ENCODE measurements at places on chromosomes 7 and 10. TPM values are rescaled to one million over a fixed set of nuclear protein-coding genes. Genes with fewer than 3 reads are reported as not detected.

The TRPV5 gene
- not detected for polyA plus RNA-seq

The LIPF gene
- polyA plus RNA-seq = not detected

The VSTM2A gene
- polyA plus RNA-seq = not detected

The PNLIPRP3 gene
- 0.46 TPM for polyA plus RNA-seq

The C7orf33 gene
- not detected for polyA plus RNA-seq

The LSM8 gene
- polyA plus RNA-seq = 34.4 TPM

The STEAP2 gene
- 3.4 TPM for polyA plus RNA-seq

The PPP1R3A gene
- polyA plus RNA-seq = not detected

The SLC26A3 gene
- 8.1 TPM for polyA plus RNA-seq

The MRPS17 gene
- 30.3 TPM for polyA plus RNA-seq

The CCL24 gene
- not detected for polyA plus RNA-seq

The ADAM22 gene
- 1.6 TPM for polyA plus RNA-seq

The LHPP gene
- 23.6 TPM for polyA plus RNA-seq

The GGCT gene
- 46.9 TPM for polyA plus RNA-seq

The ZNF727 gene
- not detected for polyA plus RNA-seq

The PPP1R17 gene
- not detected for polyA plus RNA-seq

The NRCAM gene
- 6.4 TPM for polyA plus RNA-seq

The BLNK gene
- 6.3 TPM for polyA plus RNA-seq

The KNDC1 gene
- polyA plus RNA-seq = 4.0 TPM

The GOLGA7B gene
- polyA plus RNA-seq = 0.15 TPM

The ASB10 gene
- not detected for polyA plus RNA-seq

The AGBL3 gene
- 3.4 TPM for polyA plus RNA-seq

The CTAGE4 gene
- 2.2 TPM for polyA plus RNA-seq

The MYH16 gene
- polyA plus RNA-seq = not detected

The FGFBP3 gene
- polyA plus RNA-seq = 2.6 TPM

The MALRD1 gene
- 12.6 TPM for polyA plus RNA-seq

The ELAPOR2 gene
- polyA plus RNA-seq = 12.7 TPM

The SLC18A3 gene
- polyA plus RNA-seq = 8.1 TPM

The RRP12 gene
- 20.6 TPM for polyA plus RNA-seq

The SAP25 gene
- 4.0 TPM for polyA plus RNA-seq

The MMP21 gene
- polyA plus RNA-seq = 0.22 TPM

The NUTM2A gene
- 0.07 TPM for polyA plus RNA-seq

The HOXA1 gene
- 0.25 TPM for polyA plus RNA-seq

The CUBN gene
- 3.3 TPM for polyA plus RNA-seq

The OR2A25 gene
- polyA plus RNA-seq = not detected

The SMKR1 gene
- polyA plus RNA-seq = 0.37 TPM

The AKR1C8 gene
- 0.19 TPM for polyA plus RNA-seq

The SFMBT2 gene
- 2.3 TPM for polyA plus RNA-seq

The EMX2 gene
- not detected for polyA plus RNA-seq

The TBATA gene
- not detected for polyA plus RNA-seq

The PPP3CB gene
- polyA plus RNA-seq = 11.8 TPM

The SH2D4B gene
- polyA plus RNA-seq = not detected

The FFAR4 gene
- polyA plus RNA-seq = 0.04 TPM

The PHYHIPL gene
- polyA plus RNA-seq = 5.0 TPM

Data from hepatocyte (in vitro differentiated cells).